ENCODE measurements at places on chromosomes 2 and 18.

GRCh38 chr18:51195451-51196117, 1.9 kb downstream of the MEX3C start:
- DNase-seq: peak; percentile 28

DNA sequence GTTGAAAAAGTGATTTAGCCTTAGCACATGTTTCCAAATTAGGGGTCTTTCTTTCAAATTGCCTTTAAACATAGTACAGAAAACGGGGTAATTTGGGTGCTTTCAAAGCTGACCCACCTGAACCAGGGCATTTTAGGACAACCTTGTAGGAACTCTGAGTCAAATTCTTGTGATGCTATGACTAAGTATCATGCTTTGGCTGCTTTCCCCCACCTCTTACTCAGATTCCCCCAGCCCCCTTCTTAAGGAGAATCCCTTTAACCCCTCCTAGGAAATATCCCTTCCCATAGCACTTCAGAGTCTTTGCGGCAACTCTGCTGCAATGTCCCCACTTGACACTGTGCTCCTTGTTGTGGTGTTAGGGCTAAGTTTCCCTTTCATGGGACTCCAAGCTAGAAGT, 18.6 kb upstream of the KLF7 start:
- no peak for DNase-seq

DNA sequence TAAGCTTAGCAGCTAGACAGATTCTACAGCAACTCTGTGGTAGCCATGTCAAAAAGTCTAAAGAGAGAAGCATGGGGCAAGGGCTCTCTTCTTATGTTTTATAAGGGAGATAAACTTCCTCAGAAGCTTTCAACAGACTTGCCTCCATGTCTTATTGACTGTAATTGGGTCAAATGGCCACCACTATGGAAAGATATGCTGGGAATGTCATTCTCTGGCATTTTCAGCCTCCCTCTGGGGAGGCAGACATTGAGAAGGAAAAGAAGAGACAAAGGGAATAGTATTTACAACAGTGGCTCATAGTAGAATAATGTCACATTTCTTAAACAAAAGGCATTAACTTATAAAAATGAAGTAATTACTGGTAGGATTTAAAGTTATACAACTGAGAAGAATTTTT, 1964.5 kb upstream of the PIK3C3 start:
- DNase-seq: no peak

DNA sequence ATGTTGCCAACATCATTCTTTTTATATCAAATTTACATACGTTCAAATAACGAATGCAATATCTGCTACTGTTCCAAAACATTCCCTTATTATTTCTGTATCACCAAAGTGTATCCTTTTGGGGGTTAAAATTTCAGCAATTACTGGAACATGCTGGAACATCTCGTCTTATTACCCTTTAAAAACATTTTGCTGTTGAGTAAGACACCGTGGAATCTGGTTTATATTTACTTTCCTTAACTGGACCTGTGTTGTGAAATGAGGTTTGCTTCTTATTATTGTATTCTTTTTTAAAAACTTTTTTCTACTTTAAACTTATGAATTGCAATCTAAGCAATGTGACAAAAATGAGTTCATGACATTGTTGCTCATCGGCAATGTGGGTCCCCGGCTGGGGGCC, 87.4 kb upstream of the PTPRM start:
- no peak for DNase-seq

GRCh38 chr2:8151888-8152287, 530.0 kb upstream of the ID2 start:
- no peak for DNase-seq

DNA sequence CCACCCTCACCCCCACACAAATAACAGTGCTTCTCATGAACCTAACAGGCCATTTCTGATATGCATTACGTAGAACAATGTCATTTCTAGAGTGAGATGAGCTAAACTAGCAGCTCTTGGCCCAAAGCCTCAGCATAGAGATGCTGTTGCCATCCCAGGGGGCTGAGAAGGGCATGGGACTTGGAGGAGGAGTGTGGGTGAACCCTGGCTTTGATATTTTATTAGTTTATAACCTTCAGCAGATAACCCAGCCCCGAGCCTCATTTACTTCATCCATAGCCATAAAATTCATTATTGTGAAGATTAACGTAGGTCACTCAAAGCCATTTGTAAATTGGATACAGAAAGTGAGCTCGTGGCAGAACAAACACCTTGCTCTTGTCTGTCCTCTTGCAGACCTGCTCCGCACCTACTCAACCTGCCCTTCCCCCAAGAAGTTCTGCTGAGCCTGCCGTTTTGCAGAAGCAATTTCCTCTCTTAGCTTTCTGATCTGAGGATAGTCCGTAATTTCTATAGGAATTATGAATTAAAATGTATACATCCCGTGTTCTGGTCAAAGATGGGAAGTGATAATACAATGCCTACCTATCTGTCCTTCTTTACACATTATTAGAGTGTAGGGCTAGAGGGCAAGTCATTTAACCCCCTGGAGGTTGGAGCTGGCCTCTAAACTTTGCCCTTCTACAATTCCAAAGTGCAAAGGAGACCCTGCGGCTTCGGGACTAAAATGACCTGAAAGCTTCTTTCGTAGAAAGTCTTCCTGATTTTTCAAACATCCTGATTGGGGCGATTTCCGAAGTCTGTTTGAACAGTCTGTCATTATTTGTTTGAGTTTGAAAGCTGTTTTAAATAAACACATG, 187.4 kb downstream of the BCL2 start:
- DNase-seq: no peak

GRCh38 chr18:9404565-9405060, 70.0 kb downstream of the TWSG1 start:
- DNase-seq: no peak

- DNase-seq: no peak
Measured at GRCh38 chr2:79139423-79139822, 19.1 kb downstream of the REG1A start.

GRCh38 chr18:33446604-33447003, 6.1 kb upstream of the CCDC178 start:
- DNase-seq: no peak

- no peak for DNase-seq
Measured at GRCh38 chr18:52489396-52490306, 149.7 kb downstream of the DCC start.

GRCh38 chr2:120596191-120596811, 139.4 kb upstream of the GLI2 start:
- DNase-seq: no peak

DNA sequence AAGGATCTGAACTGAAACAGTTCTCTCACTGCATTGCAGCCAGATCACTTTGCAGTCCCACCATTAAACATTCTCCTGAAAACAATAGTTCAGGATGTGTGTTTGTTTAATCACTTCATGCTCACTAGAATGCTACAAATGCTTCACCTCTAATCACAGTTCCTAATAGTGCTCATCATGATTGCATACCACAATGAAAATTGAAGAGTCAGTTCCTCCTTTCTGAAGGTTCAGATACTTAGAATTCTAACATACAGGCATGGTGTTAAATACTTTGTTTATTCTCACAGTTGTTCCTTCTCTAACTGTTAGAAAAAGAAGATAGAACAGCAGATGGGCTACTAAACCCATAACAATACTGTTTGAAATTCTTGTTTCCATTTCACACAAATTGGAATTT, 622.3 kb upstream of the ACVR2A start:
- DNase-seq: no peak

DNA sequence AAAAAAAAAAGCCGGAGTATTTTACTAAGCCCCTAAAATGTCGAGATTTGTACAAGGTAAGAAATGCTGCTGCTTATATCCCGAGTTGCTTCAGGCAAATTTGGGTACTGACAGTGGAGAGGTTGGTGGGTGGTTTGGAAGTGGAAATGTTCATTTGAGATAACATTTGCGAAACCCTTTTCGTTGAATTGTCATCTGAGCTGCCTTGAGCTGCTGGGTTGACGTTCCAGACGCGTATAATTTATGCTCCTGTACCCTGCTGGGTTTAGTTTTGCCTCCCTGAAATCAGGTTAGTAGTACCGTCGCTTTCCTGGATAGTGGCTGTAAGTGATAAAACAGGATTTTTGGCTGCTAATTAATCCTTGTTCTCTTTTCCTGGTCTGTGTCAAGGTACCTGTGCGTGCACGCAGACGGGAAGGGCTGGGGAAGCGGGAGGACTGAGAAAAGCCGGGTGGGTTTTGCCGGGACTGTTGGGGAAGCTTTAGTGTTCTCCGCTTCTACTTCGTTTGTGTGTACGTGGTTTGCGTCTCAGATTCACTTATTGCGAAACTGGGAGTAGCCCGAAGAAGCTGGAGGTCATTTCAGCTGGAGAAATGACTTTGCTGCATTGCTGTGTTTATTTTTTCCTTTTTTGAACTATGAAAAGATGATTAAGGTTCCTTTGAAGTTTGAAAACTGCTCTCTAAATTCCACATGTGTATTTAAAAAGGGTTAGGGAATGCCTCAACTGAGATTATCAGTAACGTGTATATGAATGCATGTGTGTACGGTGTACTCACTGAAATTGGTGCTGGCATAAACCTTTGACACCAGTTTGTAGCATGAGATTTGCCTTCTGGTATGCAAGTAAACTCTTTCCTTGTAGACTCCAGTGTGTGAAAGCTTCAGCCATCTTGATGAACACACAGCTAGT, 709 bp downstream of the UGP2 start:
- DNase-seq: no peak

DNA sequence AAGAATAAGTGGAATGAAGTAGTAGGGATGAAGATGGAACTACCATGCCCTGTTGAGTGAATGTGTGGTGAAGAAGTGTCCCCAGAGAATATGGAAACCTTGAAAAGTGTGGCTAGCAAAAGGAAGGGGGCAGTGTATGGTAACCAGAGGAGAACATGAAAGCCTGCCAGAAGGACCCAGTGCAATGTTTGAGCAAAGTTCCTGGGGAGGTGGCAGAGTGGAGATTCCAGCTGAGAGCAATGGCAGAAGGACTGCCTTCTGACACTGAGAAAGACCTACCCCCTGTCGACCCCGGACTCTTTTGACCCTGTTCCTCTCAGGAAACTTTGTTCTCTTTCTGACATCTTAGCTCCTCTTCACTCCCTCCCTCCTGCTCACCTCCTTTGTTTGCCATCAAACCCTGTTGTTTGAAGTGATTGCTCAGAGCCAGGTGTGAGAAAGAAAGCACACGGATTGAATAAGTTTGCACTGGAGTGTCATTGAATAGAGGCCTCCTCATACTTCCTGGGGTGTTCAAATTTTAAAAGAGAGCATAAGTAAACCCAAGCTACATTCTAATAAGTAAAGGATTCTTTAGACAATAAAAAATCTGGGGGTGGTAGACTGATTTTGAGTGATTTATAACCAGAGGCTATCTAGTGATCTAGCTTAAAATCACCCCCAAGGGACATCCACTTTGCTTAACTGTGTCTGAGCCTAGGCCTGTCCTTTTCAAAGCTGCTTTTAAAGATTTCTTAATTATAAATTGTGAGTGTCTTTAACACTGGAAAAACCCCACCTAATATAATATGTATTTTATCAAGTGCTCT, 57.1 kb downstream of the TRIB2 start:
- DNase-seq: no peak

DNA sequence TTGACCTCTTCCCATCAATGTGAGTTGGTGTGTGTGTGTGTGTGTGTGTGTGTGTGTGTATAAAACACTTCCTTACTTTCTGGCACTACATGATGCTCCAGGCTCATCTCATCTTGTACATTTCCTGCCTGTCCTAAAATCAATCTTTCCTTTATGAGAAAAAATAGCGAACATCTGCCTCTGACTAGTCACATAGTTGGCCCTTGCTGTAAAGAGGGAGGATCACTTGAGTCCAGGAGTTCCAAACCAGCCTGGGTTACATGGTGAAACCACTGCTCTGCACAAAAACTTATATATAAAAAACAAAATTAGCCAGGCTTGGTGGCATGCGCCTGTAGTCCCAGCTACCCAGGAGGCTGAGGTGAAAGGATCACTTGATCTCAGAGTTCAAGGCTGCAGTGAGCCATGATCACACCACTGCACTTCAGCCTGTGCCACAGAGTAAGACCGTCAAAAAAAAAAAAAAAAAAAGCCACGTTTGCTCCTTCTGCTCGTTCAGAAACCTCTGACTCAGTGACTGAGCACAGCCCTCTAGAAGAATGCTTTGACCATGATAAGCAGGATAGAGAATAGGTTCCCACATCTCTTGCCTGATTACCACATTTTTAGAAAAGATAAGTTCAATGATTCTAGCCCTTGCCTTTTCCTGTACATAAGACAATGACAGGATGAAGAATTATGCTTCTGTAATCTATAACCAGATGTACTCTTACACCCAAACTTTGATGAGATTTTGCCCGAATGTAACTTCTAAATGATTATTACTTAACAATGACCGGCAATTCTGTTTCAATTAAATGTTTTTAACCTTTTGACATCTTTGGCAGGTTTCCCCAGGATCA, 45.2 kb upstream of the ST3GAL5 start:
- DNase-seq: no peak

GRCh38 chr2:105929516-105929915, 184.8 kb downstream of the NCK2 start:
- DNase-seq: peak; percentile 4

DNA sequence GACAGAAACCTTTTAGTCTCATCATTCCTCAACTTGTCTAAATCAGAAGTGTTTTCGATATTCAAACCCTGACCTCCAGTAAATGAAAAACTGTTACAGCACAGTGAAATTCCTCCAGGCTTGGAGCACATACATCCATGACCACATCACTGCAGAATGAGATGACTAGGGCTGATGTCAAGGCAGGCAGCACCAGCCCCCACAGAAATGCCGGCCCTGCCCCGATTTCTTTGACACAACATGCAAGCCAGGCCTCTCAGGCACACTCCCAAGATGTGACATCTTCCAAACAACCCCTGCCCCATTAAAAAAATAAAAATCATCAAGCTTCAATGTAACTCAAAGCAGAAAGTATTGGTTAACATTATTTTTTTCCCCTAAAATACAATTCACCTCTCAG, 103.3 kb downstream of the CTAGE1 start:
- no peak for DNase-seq

DNA sequence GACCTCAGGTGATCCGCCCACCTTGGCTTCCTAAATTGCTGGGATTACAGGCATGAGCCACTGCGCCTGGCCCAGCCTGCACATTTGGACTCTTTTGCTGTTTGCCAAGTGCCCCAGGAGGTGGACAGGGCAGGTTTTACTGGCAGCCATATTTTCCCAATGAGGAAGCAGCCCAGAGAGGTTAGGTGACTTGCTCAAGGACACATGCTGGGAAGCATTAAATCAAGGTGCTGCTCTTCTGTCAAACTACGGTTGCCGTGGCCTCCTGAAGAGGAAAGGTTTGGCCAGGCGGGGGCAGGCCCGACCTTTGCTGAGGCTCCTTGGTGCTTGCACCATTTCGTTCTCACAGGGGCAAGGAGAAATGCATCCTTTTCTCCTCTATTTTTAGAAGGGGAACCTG, 44.0 kb downstream of the DNMT3A start:
- no peak for DNase-seq

- no peak for DNase-seq
Measured at GRCh38 chr2:174062934-174063333, 97.8 kb upstream of the SP3 start.

- no peak for DNase-seq
Measured at GRCh38 chr2:200763422-200763821, 48.3 kb upstream of the BZW1 start.

- DNase-seq: no peak
Measured at GRCh38 chr2:128545829-128546228, 227.2 kb upstream of the HS6ST1 start.

- no peak for DNase-seq
Measured at GRCh38 chr2:42867093-42868065, 75.0 kb upstream of the HAAO start.
